ENCODE measurements at places on chromosomes 6 and 20.

GRCh38 chr6:5695260-5696245, 311.2 kb downstream of the NRN1 start:
- no peak for DNase-seq

DNA sequence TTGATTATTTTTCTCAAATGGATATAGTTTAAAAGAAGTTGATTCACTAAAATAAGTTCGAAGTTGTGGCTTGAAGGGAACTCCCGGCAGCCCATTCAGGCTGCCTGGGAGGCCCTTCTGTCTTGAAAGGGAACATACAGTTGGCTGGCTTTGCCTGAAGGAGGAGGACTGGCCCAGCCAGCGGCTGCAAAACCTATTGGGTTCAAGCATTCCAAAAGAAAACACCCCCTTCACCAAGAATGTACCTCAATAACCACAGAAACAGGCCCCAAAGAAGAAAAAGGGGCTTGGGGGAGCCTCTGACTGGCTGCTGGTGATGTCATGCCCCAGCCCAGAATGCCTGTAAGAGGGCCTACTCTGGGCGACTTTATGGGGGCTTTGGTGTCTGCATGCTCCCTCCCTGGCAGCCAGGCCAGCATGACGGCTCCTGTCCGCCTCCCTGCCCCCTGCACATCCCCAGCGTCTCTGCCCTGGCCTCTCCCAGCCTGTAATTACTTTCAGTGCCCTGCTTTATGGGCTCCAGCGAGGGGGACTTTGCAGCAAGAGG, 36.5 kb downstream of the MAFB start:
- no peak for DNase-seq

GRCh38 chr20:20452254-20452676, 84.4 kb downstream of the INSM1 start:
- no peak for DNase-seq

GRCh38 chr6:36735110-36736071, 37.8 kb downstream of the RAB44 start:
- no peak for DNase-seq

GRCh38 chr20:20953738-20954618, 152.2 kb downstream of the LINC00237 start:
- DNase-seq = no peak

- no peak for DNase-seq
These were observed 52.6 kb downstream of the HECA start for GRCh38 chr6:139187489-139187888.

DNA sequence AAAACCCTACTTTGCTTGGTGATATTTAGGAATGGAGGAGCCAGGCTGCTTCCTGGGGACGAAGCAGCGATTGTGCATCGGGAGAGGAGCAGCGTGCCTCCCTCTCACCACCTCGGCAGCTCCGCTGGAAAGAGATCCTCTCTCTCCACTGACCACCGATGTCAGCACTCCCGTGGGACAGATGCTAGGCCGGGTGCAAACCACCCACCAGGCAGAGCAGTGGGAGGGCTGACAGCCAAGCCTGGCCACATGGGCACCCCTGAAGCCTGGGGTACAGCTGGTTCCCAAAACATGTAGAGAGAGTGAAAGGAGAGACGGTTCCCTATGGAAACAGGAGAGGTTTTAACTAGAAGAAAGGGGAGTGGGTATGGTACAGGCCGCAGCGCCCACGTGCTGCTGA, 220.0 kb downstream of the ANKRD60 start:
- no peak for DNase-seq

GRCh38 chr20:30168800-30169138, 1088.7 kb upstream of the DEFB115 start:
- DNase-seq = no peak

- no peak for DNase-seq
These were observed 92.1 kb downstream of the CRYBG1 start for GRCh38 chr6:106452628-106453027.

GRCh38 chr20:61704661-61705060, 361.0 kb downstream of the TAF4 start:
- DNase-seq = no peak

DNA sequence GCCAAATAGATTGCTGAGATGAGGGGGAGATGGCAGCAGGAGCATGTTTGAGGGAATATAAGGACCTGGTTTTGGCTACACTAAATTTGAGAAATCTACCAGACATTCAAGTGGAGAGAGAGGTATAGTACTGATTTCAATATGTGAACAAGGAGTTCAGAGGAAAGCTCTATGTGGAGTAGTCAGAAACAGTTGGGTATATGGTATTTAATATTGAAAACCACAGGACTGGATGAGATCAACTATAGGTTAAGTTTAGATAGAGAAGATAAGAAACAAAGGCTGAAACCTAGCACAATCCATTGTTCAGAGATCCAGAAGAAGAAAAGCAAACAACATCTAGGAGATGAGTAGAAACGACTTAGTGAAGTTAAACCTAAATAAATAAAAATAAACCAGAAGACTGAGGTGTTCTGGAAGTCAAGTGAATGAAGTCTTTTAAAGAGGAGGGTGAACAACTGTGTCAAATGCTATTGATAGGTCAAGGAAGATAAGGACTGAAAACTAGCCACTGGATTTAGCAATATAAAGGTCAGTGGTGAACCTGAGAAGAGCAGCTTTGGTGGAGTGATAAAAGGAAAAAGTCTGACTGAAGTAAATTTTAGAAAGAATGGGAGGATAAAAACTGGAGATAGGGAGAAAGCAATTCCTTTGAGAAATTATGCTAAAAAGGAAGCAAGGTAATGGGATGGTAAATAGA, 121.2 kb upstream of the RUNX2 start:
- DNase-seq = no peak

- no peak for DNase-seq
These were observed 8.5 kb upstream of the SOD2 start for GRCh38 chr6:159701413-159701999.

DNA sequence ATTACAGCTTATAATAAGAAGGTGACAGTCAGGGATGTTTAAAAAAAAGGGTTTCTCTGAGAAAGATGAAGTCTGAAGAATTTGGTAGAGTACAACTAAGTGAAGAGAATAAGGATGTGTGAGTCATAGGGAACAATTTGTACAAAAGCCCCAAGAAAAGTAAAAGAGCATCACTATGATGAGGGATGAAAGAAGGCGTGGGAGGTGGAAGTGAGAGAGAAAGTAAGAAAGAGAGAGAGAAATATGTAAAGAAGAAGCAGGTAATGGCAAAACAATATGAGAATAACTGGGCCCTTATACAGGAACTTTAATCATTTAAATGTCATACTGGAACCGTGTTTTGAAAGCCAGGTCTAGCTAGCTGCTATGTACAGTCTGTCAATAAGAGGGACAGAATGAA, 179.4 kb downstream of the ASCC3 start:
- no peak for DNase-seq

GRCh38 chr6:89148016-89148750, 2.3 kb downstream of the PM20D2 start:
- peak; percentile 39 for DNase-seq

- no peak for DNase-seq
These were observed 32.8 kb upstream of the IER3 start for GRCh38 chr6:30777155-30777485.

- no peak for DNase-seq
These were observed 143.8 kb downstream of the FNDC1 start for GRCh38 chr6:159313018-159313417.

DNA sequence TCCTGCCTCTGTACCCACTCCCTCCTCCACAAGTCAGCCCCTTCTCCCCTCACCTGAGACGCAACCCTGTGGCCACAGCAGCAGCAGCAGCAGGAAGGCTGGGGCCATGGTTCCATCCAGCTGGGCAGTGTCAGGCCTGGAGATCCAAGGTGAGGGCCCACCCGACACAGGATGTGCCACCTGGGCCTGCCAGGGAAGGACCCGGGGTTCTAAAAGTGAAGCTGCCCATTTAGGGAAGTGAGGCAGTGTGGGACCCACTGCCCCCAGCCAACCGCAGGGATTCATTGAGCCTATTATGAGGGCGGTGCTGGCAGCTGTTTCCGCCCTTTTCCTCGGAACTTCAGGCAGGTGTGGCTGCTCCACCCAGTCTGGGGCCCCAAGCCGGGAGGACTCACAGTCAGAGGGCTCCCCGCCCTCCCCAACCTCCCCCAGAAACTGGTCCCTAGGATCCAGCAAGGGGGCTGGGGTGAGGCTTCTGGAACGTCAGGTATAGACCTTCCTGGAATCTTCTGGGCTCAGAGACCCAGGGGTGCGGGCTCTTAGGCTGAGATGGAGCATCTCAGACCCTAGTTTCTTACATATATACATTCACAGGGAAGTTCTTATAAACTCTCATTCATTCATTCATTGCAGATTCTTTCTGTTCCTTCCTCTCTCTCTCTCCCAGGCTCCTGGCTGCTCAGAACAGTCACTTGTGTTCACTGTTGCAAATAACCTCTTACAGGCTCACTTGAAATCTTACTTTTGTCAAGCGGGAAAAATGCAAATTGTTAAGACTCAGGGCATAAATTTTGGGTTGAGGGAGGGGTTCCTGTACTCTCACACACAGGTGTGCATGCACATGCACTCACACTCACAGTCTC, at the start of gene TREML2:
TSS of gene TREML2 (minus strand) at position 249 of the 863 bp plus-strand sequence. CDS start at position 108, 141 bp downstream.
- DNase-seq = no peak

- no peak for DNase-seq
These were observed 39.8 kb upstream of the NAA20 start for GRCh38 chr20:19977373-19977770.

DNA sequence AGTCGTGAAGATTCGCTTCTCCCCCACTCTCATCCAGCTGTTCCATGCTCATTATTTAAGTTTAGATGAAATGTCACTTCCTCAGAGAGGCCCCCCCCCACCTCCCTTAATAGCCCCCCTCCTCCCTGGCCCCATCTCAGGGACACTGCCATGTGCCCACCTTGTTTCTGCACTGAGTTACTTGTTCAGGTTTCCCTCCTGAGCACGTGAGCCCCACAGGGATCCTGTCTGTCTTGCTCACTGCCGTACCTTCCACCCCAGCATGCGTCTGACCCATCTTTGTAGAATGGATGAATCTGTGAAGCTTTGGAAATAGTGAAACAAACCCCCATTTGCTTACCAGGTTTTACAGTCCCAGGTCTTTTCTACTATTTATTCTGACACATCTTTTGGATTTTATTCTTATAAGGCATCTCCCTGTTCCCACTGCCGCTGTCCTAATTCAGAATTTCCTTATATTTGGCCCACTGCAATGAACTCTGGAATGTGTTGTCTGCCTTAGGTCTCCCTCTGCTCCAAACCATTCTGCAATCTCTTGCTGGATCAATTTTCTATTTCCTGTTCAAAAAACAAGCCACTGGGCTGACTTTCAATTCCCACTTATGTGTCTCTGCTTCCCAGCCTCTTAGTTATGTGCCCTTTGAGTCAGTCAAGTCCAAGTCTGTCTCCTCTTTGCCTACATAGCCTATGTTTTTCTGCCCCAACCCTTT, 136.5 kb upstream of the ECI2 start:
- DNase-seq = no peak

DNA sequence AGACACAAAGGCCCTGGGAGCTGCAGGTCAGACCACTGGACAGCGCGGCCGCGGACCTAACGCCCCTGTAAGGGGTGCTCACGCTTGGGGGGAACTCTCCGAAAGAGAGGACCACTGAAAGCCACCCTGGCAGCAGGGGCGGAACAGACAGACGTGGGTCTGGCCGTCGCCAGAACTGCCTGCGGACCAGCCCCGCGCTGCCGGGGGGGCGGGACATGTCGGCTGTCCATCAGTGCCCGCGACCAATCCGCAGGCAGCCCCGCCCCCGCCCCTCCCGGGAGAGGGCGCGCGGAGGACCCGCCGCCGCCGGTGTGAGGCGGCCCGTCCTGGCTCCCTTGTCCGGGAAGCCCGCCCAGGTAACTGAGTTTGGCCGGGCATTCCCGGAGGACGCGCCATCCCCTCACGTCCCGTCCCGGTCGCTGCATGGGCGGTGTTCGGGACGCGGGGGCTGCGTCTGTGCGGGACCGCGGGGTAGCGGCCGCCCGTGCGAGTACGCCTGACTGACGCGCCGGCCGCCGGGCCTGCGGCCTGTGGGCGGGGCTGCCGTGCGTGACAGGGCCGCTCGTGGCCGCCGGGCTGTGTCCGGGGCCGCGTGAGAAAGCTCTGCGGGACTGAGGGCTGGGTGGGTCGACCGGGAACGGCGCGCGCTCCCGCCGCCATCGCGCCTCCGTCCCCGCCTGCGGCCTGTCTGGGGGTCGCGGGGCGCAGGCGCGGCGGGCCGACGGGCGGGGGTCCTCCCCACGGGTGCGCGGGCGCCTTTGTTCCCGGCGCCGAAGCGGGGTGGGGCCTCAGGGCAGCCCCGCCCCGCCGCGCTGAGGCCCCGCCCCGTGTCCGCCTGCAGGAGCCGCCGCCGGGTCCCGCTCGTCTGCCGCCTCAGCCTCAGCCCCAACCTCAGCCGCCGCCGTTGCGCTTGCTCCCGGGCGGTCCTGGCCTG, at the start of gene PLCG1:
TSS of gene PLCG1 (plus strand) at position 864 of the 934 bp plus-strand sequence. CDS start 99 bp downstream, outside the sequence.
- DNase-seq = peak; percentile 96

DNA sequence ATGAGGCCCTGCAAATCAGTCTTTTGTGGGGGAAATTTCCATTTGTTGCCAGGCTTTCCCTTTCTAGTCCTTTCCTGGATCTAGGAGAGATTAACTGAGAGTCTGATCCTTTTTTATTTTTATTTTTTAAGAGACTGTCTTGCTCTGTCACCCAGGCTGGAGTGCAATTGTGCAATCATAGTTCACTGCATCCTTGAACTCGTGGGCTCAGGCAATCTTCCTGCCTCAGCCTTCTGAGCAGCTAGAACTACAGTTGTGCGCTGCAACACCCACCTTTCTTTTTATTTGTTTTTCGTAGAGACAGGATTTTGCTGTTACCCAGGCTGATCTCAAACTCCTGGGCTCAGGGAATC, 22.9 kb downstream of the OR2B2 start:
- no peak for DNase-seq

- DNase-seq = peak; percentile 39
These were observed 8.0 kb downstream of the SLC17A3 start for GRCh38 chr6:25866011-25866410.

GRCh38 chr6:29762781-29763214, 39.6 kb downstream of the HLA-F start:
- peak; percentile 33 for DNase-seq

- no peak for DNase-seq
These were observed 90.0 kb upstream of the MC3R start for GRCh38 chr20:56158489-56158888.

GRCh38 chr20:36210436-36211021, 25.7 kb upstream of the AAR2 start:
- no peak for DNase-seq

DNA sequence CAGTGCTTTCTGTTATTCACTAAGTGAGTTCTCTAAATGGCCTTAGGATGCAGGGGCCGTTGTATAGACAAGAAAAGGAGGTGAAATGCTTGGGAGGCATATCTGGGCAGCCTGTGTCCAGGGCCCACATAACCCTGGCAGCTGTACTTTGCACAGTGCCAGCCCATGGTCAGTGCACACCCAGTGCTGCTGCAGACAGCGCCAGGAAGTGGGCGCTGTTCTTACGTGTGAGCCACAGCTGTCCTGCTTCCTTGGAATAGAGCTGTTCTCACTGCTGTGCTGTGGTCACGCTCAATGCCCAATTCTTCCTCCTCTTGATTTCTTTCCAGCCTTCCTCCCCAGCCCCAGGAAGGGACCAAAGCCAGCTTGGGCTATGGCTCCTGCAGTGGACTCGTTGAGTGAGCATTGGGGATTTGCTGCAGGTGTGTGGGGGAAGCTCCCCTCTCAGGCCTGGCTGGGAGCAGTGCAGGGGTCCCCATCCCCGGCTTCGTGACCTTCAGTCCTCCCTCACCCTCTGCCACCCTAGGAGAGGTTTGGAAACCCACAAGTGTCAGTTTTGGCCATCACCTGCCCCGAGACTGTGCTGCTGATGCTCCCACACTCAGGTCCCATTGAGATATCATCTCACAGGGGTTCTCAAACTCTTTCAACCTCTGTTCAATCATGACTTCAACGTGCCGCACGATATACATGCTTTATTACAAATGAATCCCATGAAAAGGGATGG, 246.8 kb upstream of the EXOC2 start:
- DNase-seq = no peak

Measured in Calu3 (cell line).